Ovary (tissue), 10 donors: ENCODE measurements at places on chromosomes 6 and 20. TPM values are rescaled to one million over a fixed set of nuclear protein-coding genes. Genes with fewer than 3 reads are reported as not detected.

DNA sequence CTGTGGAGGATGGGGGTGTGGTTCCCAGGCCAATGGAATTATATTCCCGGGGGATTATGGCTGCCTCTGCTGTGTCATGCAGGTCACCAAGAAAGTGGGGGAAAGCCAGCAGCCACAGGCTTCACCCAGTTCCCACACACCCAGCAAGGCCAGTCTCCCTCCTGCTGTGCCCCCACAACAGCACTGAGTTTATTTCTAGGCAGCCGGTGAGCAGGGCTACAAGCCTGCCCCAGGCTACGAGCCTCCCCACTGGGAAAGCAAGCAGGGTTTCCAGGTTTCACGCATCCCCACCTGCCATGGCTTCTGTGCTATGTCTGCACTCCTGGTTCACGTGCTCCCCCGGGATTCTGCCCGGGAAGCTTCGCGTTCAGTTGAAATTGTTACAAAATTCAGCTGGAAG lies 72.6 kb downstream of the ERMARD start:
- H3K27me3 ChIP-seq: no peaks in the 10 kb centered on the region
- H3K4me1 ChIP-seq: no peaks in the 10 kb centered on the region
- H3K27ac ChIP-seq: no peak overlapping the region
- H3K36me3 ChIP-seq: no peaks in the 10 kb centered on the region

DNA sequence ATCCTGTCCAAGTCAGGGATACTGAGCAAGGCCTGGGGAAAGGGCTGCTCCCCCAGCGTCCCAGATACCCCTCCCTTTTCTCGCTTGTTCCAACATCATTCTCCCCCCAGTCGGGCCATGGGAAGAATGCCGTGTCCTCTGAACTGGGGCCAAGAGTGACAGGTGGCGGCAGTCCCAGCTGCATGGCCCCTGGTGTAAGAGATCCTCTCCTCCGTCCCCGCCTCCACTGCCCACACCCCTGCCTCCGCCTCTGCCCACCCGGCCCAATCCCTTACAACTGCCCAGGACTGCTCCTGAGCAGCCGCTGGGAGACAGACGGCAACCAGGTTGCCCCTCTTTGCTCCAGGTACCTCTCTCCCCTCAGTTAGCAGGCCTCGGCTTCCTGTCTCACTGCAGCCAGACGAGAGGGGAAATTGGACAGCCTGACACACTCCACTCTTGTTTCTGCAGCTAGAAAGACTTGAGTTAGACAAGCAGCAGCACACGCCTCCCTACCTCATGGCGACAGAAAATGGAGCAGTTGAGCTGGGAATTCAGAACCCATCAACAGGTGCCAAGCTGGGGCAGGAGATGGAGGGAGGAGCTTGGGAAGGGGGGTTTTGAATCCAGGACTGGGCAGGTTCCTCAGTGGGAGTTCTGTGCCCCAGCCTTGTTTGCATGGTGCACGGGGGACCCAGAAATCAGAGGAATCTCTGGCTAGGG lies at the start of gene MYLK2:
MYLK2 (plus strand) TSS at position 274 of the 702 bp plus-strand sequence; CDS start at position 499, 225 bp downstream.
- H3K4me3 ChIP-seq: no peak within 1 kb of the TSS
- no peak for DNase-seq
- no peaks in the 10 kb centered on the region for H3K4me1 ChIP-seq
- H3K27me3 ChIP-seq: no peaks in the 10 kb centered on the region
- no peak within 1 kb of the TSS for H3K27ac ChIP-seq
- no peaks in the 10 kb centered on the region for H3K36me3 ChIP-seq

GRCh38 chr6:106309766-106310373 lies 15.7 kb downstream of the ATG5 start:
- no peaks in the 10 kb centered on the region for H3K4me1 ChIP-seq
- H3K27ac ChIP-seq: no peak overlapping the region
- no peaks in the 10 kb centered on the region for H3K27me3 ChIP-seq
- H3K4me3 ChIP-seq: no peak overlapping the region
- DNase-seq: no peak

The SLC12A5 gene
- 1.4 TPM for total RNA-seq

The YTHDF1 gene
- total RNA-seq: 39.4 TPM
